ENCODE measurements at places on chromosomes 4 and X.

- no peak for DNase-seq
These were observed 969.0 kb downstream of the TECRL start for GRCh38 chr4:63440236-63440635.

GRCh38 chr4:152705903-152706302 is 26.1 kb upstream of the TMEM154 start:
- DNase-seq: no peak

DNA sequence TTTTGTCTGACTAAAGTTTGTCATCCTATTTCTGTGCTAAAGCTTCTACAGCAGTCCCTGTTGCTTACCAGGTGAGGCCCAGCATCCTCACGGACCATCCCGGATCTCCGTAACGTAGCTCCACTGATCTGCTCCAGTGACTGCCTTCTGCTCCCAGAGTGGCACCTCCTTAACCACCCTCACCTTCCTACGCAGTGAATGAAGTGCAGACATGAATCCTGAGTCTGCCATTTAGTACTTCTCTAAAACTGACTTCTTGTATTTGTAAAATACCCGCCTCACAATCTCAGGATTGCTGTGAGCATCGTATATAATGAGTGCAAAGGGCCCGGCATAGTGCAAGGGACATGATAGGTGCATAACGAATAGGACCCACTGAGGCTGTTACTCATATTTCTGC is 27.7 kb upstream of the ACSL1 start:
- no peak for DNase-seq

DNA sequence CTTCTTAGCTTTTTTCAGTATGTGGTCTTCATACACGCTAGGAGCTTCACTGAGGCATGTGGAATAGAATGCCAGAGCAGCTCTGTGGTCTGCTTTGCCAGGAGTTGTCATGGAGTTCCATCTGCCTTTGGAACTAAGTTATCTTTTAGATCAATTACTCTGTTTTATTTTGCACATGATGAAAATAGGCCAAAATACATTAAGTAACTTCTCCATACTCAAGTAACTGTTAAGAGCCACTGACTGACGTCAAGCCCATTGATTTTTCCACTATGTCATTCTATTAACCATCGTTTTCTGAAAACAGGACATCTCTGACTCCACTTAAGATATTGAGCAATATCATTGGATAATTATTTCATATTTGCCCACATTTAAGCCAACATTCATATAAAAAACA is 415.1 kb upstream of the MAD2L1 start:
- DNase-seq: no peak

DNA sequence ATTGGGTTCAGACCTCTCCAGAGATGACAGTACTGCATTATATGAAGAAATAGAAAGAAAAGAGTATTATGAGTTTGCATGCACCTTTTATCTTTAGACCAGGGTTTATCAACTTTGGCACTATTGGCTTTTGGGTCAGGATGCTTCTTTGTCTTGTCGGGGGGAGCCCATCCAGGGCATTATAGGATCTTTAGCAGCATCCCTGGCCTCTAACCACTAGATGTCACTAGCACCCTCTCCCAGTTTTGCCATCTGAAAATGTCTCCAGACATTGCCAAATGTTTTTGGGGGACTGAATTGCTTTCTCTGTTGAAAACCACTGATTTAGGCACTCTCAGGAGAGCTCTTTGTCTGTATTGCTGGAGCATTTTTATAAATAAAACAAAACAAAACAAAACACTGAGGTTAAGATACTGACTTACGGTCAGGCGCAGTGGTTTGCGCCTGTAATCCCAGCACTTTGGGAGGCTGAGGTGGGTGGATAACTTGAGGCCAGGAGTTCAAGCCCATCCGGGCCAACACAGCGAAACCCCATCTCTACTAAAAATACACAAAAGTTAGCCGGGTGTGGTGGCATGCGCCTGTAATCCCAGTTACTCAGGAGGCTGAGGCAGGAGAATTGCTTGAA is 23.6 kb downstream of the CA5B start:
- no peak for DNase-seq

DNA sequence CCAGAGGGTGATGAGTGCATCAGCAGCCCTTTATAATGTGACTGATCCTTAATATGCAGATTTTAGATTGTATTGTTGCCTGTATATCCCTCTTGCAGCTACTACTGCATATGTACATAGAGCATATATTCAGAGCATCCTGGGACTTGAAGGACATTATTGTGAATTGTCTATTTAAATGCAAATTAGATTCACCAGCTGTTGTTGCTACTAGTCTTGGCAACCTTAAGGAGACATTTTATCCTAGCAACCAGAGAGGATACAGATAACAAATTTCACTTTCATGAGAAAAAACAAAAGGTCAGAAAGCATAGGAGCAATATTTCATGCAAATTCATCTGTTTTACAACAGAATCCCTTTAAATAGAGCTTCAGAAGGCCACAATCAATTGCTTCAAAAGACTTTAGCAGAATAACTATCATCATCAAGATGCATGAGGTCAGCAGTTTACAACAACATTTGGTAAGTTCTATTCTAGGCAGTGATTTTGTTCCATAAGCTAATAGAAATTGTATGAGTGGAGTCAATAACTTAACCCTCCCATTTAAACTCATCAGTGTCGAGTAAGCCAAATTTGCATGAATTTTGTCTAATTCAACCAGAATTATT is 148.6 kb downstream of the GC start:
- DNase-seq: no peak
